AG20443 (cell line): ENCODE measurements at places on chromosomes 13 and 19.
A peak's percentile ranks its signal among the peaks of the same experiment; 100 is the strongest.

GRCh38 chr13:39893808-39894207 is 238.3 kb downstream of the COG6 start:
- no peak for DNase-seq

DNA sequence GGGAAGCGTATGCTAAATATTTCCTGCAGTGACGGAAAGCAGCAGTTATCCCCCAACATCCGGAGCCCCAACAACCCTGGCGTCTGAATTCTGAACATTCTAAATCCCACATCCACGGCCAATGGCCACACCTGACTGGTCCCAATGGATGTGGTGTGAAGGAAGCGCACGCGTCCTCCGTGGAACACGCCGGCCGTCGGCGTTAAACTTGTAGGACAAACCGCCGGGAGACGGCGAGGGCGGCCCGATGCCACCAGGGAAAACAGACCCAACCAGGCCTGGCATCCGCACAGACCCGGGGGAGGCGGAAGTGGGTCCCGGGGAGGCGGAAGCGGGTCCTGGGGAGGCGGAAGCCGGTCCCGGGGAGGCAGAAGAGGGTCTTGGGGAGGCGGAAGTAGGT is 3.2 kb downstream of the SHC2 start:
- DNase-seq, result no peak

DNA sequence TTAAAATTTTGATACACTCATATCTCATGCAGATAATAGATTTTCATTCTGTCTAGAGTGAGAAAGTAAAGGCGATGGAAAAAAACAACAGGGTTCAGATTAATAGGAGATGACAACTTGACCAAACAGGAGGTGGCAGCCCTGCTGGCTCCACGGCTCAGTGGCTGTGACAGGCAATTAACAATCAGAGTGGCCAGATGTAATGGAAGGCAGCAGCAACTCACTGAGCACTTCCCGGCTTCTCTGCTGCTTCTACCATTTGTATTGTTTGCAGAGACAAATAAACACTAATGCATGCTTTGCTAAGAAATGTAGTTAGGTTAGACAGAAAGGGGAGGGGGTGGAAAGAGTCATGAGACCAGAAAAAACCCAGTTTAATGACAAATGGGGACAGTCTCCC is 473.0 kb upstream of the SLC10A2 start:
- no peak for DNase-seq

DNA sequence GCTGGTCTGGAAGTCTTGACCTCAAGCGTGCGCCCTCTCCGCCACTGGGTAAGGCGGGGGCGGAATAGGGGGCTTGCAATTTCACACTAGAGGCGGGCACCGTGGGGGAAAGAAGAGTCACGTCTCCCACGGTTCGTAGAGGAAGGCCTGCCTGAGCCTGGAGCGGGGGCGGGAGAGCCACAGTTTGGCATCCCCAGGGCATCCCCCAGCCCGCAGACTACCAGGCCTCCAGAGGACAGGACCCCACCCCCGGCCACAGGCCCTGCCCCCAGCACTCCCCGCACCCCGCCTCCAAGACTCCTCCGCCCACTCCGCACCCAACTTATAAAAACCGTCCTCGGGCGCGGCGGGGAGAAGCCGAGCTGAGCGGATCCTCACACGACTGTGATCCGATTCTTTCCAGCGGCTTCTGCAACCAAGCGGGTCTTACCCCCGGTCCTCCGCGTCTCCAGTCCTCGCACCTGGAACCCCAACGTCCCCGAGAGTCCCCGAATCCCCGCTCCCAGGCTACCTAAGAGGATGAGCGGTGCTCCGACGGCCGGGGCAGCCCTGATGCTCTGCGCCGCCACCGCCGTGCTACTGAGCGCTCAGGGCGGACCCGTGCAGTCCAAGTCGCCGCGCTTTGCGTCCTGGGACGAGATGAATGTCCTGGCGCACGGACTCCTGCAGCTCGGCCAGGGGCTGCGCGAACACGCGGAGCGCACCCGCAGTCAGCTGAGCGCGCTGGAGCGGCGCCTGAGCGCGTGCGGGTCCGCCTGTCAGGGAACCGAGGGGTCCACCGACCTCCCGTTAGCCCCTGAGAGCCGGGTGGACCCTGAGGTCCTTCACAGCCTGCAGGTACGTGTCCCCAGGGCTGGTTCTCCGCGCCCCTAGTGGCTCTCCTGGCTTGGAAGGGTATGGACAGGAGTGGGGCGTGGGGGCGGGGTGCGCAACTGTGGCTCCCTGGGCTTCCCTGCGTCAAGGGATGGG is at the start of gene ANGPTL4:
TSS of gene ANGPTL4 (plus strand) at position 353 of the 969 bp plus-strand sequence. CDS start at position 520, 167 bp downstream.
- DNase-seq, result peak; percentile 74

- DNase-seq, result peak; percentile 45
Observed at GRCh38 chr19:10454267-10454666, 33.9 kb downstream of the PDE4A start.

DNA sequence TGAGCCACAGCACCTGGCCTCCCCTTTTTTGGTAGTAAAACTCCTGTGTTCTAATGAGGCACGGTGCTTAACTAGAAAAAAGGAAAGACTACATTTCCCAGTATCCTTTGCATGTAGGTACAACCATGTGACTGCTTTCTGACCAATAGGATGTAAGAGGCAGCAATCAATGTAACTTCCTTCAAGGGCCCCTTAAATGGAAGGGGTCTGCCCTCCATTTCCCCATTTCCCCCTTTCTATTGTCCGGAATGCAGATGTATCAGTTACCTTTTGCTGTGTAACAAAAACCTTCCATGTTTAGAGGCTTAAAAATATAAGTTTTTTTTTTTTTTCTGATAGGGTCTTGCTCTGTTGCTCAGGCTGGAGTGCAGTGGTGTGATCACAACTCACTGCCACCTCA is 2.2 kb downstream of the GPR32 start:
- DNase-seq, result no peak

DNA sequence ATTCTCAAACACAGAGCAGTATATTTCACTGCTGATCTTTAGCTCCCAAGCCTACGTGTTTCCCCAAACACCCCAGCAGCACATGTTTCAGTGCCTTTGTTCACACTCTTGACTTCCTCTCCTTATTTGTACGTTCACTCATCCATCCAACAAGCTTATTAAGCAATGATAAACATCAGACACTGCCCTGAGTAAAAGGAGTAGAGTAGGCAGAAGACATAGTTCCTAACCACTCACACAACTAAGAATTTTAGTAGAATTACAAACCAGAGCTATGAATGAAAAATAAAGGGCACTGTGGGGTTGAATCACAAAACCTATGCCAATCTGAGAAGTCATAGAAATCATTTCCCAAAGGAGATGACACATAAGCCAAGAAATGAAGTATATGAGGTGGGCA is 213.5 kb downstream of the DIAPH3 start:
- DNase-seq, result no peak

- no peak for DNase-seq
Observed at GRCh38 chr13:110297011-110297410, 9.9 kb downstream of the COL4A1 start.

GRCh38 chr13:83845106-83845505 is 37.2 kb downstream of the SLITRK1 start:
- no peak for DNase-seq

DNA sequence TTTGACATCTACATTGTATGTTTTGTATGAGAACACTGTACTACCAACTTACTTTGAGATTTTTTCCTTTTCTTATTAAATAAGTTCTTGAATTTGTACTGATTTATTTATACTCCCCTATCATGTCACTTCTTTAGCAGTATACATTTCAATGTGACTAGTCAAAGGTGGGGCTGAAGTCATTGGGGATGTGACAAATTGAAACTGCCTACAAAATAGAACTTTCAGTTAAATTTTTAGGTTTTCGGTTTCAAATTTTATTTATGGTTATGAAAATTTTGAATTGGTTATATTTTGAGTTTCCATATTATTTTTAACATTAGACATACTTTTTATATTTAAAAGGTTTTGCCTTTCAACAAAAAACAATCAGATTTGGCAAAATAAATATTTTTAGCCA is 221.6 kb downstream of the NBEA start:
- DNase-seq, result no peak

DNA sequence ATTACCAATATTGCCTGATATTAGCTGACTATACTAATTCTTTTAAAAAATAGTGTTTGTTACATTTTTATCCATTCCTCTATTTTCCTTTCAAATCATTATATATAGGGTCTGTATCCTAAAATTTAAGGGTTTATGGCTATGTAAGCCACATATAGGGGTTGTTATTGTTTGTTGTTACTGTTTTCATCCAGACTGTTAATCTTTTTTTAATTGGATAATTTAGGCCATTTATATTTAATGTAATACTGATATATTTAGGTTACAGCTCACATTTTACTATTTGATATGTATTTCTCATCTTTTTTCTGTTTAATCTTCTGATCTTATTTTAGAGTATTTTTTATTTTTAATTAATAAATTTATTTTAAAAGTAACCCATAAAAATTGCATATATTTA is 487.1 kb upstream of the SGCG start:
- DNase-seq, result no peak

DNA sequence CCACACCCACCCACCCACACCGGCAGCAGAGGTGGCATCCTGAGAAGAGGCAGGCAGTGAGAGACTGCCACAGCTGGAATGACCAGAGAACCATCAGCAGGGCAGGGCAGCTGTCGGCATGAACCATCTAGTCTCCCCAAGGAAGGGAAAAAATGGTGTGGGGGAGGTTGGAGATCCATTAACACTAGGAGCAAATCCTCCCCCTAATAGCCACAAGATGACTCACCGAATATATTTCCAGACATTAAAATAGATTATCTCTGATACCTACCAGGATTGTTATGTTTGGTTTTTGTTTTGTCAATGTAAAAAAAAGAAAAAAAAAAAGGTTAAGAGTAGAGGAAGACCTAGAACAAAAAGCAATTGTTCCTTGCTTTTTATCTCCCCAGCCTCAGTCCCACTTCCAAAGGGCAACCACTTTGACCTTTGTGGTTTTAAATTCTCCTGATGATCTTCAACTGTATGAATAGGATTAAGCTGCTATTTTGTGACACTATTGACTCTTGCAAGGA is 34.2 kb downstream of the THSD1 start:
- peak; percentile 51 for DNase-seq

GRCh38 chr13:51997641-51998330 is 13.5 kb downstream of the ATP7B start:
- no peak for DNase-seq

DNA sequence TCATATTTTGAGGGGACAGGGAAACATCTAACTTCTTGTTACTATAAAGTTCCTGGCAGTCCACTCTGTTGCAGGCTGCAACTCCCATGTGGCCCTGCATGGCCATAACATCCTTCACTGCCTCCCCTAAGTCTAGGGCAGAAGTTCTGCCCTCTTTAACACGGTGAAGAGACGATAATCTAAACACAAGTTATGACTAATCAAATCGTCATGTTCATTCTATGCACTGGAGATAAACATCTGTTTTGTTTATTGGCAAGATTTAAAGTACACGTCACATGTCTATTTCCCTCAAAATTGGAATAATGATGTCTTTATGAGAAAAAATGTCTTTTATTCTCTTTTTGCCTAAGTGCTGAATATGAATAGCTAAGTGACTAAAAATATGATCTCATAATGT is 1629.4 kb downstream of the PCDH9 start:
- DNase-seq, result no peak

DNA sequence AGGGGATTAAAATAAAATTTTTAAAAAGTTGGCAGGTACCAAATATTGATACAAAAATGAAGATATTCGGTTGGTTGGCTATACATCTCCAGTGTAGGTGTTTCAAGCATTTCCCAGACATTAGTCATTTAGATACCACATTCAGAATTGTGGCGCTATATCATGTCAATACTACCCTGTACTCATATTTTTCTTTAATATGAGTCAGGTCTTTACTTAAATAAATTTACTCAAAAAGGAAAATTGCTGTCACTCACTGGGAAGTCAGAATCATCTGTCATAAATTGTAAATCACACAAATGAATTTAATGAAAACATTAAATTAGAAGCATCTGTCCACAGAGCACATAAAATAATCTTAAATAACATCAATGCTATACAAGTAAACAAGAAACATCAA is 134.2 kb downstream of the TSHZ3 start:
- DNase-seq, result no peak

- no peak for DNase-seq
Observed at GRCh38 chr19:51137792-51138425, 4.2 kb upstream of the SIGLEC7 start.

- no peak for DNase-seq
Observed at GRCh38 chr13:101930331-101930730, 471.5 kb downstream of the FGF14 start.

GRCh38 chr13:29125934-29126424 is 305.8 kb downstream of the MTUS2 start:
- no peak for DNase-seq

- no peak for DNase-seq
Observed at GRCh38 chr13:106523576-106523975, 11.9 kb downstream of the EFNB2 start.

DNA sequence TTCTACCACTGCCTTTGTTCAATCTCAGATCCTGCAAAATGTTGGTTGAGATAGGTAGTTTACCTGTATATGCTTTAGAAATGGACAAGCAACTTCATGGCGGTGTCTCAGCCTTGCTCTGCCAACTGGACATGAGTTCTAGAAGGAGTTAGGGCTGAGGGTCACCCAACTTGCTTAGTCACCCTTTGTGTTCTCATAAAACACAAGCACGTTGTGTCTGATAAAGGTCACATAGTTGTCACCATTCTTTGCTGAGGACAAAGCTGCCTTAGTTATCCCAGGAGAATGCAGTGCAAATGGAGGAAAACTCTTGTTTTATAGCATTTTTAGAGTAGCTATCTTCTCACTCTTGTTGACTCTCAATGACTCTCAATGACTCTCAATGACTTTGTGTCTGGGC is 218.4 kb upstream of the TMTC4 start:
- DNase-seq, result no peak

DNA sequence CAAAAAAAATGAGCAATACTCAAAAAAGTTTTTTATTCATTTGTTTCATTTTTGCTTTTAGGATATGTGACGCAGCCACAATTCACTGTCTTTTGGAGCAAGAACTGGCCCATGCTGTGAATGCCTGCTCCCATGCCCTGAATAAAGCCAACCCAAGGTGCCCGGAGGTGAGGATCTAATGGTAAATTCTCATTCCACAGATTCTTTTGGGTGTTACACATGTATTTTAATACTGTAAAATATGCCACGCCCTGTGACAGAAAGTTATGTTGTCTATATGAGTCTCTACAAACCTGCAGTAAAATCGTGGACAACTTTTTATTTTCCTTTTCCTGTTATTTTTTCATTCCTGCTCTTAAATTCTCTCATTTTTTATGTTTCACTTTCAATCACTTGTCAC is 57.5 kb upstream of the AKAP11 start:
- DNase-seq, result no peak

DNA sequence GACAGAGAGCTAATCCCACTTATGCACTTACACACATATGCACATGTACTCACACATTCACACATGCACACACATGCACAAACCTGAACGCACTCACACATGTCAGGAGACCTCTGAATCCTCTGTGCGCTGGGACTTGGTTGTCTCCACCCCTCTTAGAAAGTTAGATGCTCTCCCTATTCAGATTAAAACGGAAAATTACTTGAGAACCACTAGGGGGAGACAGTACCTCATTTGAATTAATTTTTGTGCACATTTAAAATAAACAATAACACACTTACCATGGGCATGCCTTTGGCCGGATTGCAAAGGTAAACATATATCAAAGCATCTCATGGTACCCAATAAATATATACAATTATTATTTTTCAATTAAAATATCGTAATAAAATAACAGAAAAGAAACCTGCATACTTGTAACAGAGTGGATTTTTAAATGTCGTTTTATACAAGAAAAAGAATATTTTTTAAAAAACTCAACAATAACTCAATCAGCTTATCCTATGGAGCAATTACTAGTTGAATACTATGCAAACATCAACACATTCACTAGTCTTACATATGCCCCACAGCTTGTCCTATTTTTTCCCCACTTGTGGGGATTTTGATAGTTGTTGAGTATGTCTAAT is 9.5 kb upstream of the LILRB4 start:
- DNase-seq, result peak; percentile 35
